ENCODE measurements at places on chromosomes 11 and 22.

- DNase-seq = no peak
These were observed 375.0 kb downstream of the NTM start for GRCh38 chr11:131745405-131745804.

DNA sequence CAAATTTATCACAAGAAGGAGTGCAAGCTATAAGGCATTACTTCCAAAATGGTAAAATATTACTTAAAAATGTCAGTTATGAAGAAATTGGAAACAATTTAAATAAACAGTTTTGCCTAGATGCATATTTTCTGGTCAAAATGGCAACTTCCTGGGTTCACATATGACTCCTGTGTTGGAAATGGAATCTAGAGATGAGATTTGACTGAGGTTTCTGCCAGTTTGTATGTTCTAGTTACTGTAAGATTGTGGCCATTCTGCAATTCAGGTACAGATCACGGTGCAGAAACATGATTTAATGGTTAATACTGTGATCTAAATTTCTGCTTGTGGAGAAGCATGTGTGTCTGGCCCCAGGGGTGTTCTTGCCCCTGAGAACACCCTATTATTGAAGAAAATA is 3.4 kb upstream of the OR4C6 start:
- DNase-seq = no peak

DNA sequence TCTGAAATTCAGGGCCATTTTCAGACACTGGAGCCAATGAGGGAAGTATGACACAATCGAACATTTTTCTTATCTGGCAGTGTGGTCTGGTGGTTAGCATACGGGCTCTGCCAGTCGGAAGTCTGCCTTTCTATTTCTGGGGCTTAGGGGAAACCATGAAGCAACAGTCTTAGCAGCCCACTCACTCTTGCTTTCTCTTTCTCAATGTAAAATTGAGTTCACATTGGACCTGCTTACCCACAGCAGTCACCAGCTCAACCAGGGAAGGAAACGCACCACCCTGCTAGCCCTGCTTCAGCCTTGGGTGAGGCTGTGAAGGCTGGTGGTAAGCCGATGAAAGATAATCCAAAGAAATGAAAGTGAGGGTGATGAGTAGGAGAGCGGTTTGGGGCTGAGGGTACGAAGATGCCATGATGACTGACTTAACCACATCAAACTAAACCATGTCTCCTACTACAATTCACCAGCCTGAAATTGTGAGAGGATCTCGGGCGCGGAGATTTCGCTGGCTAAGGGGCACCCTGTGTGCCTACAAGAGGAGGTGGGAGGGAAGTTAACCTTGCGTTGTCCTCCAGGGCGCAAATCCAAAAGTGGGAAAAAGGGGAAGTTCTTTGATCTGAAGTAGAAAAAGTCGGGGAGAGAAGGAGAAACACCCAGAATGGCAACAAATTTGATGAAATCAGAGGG is 2.0 kb upstream of the LMO2 start:
- peak; percentile 46 for DNase-seq

- no peak for DNase-seq
These were observed at the start of gene SLC17A6 for GRCh38 chr11:22337596-22338485. SLC17A6 (plus strand) TSS chr11:22338381; CDS start chr11:22338534, 153 bp downstream.

GRCh38 chr11:64877390-64878222 is 815 bp downstream of the EHD1 start:
- no peak for DNase-seq

DNA sequence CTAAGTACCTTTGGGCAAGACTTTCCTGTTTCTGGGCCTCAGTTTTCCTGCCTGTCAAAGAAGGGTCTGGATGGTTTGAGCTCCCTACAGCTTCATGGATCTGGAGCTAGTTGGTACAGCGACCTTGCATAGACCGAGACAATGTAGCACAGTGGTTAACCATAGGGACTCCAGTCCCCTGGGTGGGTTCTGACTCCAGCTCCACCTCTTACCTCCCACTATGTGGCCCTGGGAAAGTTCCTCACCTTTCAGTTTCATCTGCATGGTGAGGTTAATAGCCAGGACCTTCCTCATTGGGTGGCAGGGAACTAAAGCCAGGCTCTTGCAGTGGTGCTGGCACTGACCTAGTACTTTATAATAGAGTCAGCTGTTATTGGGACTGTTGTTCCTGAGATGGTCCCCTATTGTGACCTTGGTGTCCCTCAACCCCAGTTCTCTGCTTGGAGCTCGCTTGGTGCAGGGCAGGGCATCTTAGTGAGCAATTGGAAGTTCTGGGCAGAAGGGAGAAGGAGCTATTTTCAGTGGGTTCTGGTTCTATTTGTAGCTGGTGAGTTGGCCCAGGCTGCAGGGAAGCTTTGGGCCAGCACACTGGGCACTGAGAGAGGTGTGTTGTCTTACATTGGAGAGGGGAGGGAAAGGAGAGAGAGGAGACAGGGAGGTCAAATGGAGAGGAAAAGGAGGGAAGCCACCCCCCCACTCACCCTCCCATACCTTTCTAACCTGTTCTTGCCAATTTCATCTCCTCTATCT is 10.7 kb upstream of the MTMR3 start:
- DNase-seq = no peak

GRCh38 chr11:72224564-72225410 is at the start of gene INPPL1:
INPPL1 (plus strand) TSS chr11:72224767; CDS start chr11:72224985, 218 bp downstream.
- peak; percentile 50 for DNase-seq

DNA sequence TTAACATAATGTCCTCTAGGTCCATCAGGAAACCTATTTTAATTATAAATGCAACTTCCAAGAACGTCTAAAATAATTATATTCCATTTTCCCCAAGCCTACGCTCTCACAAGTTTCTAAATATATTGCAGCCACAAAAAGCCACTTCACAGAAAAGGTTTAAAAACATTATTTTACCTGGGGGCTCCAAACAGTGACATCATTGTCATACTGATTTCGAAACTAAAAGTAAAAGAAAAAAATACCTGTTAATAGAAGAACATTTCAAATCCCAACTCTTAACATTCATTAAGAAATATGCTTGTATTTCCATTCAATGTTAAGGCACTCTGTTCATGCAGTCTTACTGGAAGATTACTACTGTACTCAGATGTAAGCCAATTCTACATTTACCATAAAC is 1.4 kb downstream of the PSMA1 start:
- no peak for DNase-seq

DNA sequence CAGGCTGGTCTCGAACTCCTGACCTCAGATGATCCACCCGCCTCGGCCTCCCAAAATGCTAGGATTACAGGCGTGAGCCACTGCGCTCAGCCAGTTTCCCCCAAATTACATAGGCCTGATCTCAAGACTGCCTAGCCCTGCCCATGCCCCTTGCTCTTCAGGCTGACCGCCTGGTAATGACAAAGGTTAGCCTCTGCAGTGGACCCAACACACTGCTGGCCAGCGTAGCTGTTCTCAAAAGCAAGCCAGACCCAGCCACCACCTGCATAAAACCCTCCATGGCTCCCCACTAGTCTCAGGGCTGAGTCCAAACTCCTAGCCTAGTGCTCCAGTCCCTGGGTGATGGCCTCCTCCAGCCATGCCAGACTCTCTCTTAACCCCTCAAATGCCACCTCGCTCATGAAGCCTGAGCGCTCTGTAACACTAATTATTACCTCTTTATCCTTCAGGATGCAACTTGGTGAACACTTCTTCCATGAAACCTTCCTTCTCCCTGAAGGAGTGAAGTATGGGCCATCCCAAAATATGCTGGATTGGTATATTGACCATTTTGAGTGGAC is 836 bp upstream of the RSPH14 start:
- DNase-seq = no peak

DNA sequence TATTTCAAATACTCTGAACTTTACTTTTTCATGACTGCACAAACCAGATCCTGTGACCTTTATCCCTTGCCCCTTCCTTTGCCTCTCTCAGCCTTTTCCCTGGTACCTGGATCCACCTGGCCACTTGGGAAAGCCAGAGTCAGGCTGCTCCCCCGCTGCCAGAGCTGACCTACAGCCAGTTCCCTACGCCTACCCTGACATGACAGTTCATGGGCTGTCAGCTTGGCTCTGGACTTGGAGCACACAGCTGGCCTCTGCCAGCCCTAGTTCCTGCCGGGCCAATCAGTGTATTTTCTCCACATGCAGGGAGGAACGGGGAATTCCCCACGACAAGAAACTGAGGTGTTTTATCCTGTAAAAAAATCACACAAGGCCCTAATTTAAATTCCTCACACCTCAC is 382.6 kb downstream of the INSC start:
- no peak for DNase-seq

DNA sequence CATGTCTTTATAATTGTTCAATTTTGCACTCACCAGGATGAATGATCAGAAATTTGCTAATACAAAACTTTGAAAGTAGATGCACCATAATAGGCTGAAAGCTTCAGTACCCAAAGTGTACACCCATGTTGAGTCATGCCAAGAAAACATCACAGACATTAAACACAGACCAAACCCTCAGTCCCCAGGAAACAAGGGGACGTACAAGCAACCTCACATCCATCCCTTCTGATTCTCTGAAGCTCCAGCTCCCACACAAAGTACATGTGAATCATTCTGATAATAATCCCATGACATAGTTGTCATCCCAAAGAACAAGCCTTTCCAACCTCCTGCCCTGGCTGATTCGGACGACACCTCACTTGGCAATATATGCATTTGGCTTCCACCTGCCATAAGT is 183.8 kb downstream of the SNX19 start:
- DNase-seq = no peak

DNA sequence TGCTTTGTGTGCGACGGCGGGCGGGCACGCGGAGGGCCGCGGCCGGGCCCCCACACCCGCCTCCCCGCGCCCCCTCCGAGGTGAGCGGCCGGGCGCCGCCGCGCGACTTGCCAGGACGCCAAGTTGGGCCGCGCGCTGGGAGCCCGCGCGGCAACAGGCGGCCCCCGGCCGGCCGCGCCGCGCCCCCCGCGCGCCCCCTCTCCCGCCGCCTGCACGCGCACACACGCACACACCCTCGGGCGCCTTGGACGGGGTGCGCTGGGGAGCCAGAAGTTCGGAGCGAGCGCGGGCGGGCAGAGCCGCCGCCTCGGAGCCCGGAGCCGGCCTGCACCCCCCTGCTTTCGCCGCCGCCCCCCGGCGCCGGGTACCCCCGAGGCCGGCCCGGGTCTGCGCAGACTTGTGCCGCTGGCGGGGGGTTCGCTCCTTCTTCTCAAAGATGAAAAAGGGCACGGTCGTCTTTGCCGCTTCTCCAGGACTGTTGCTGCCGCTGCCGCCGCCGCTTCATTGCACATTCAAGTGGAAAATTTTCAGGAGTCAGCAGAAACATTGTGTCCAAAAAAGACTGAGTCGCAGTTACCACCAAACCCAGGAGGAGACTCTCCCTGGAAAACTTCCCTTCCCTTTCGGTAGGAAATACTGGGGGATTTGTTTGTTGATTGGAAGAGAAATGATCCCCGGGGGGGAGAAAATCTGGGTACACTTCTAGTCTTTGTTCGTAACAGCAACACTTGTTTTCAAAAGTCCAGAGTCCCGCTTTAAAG is 895 bp downstream of the TEAD1 start:
- peak; percentile 63 for DNase-seq

DNA sequence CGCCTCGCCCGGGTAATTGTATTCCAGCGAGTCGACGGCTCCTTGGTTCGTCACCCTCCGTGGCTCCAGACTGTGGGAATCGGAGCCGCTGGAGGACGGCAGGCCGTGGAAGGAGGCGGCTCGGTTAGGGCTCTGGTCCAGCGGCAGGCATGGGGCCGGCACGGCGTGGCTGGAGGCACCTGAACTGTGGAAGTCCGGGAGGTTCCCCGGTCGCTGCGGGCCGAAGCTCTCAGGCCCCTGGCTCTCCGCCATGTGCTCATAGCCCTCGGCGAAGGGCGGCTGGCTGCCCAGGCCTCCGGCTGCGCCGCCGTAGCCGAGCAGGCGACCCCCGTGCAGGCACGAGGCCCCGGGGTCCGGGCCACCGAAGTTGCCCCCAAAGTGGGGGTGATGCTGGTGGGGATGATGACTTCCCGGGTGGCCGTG is 1.7 kb downstream of the MN1 start:
- no peak for DNase-seq

Data from globus pallidus (tissue), 1 donor.